GM04504 (cell line): ENCODE measurements at places on chromosomes 7 and 10.

DNA sequence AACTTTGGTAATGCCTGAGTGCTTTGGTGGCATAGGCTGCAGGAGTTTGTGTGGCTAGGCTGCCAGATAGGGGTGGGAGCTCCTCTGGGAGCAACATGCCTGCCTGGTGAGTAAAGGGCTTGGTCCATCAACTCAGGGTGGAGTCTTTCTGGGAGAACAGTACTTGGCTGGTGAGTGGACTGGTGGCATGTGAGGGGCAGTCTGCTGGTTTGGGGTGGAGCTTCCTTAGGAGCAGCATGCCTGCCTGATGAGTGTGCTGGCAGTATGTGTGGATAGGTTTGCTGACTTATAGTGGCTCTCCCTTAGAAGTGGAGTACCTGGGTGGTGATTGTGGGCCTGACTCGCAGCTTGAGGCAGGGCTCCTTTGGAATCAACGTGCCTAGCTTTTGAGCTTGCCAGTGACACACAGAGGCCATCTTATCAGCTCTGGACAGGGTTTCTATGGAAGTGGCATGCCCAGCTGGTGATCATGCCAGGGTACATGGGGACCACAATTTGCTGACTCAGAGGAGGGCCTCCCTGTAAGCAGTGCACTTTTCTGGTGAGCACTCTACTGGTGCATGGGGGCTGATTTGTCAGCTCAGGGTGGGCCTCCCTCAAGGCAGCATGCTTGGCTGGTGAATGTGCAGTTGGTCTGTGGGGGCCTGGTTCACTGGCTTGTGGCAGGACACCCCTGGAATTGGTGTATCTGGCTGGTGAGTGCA, 35.0 kb upstream of the SRI start:
- DNase-seq, result no peak

DNA sequence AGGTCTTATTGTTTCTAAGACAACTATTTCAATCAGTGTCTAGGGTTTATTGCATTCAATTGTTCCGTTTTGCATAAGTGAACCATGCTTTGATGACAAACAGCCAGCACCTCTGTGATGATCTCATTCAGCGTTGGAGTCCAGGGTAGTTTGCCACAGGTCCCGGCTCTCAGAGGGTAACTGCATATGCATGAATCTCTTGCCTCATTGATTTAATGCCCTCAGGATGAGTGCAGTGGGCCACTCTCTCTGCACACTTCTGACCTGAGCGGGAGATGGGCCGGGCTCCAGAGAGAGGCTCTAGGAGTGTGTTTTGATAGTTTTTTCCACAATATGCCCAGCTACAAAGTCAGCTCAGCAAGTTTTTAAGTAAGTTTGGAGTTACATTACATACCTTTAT, 83.9 kb downstream of the HECW1 start:
- no peak for DNase-seq

DNA sequence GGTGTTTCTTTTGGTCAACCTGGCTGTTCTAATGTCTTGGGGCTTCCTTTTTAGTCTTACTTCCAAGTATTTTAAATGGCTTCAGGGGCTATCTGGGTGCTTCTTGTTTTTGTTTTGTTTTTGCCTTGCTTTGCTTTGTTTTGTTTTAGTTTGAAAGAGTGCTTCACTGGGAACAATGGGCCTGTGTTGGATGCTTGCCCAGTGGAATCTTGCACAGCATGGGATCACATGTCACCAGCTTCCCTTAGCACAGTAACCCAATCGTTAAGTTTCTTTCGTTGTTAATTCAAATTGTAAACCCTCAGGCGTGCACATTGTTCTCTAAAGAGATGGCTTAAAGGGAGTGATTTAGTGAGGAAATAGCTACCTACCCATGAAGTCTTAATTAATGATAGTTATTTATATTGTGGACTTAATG, 8.9 kb downstream of the COL17A1 start:
- no peak for DNase-seq

DNA sequence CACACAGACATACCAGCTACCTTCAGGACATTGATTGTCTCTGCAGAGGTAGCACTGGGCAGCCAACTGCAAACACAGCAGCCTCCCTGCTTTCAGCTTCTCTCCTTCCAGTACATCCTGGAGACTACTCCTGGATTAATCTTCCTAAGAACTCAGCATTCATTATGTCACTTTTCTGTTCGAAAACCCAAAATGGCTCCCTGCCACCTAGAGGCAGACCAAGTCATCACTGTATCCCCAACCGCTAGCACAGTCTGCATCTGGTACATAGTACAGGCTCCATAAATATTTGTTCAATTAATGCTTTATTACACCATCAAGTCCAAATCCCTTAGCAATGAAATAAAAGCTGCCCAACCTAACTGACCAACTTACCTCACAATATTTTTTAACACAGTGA, 5.0 kb upstream of the SEC31B start:
- DNase-seq, result no peak

DNA sequence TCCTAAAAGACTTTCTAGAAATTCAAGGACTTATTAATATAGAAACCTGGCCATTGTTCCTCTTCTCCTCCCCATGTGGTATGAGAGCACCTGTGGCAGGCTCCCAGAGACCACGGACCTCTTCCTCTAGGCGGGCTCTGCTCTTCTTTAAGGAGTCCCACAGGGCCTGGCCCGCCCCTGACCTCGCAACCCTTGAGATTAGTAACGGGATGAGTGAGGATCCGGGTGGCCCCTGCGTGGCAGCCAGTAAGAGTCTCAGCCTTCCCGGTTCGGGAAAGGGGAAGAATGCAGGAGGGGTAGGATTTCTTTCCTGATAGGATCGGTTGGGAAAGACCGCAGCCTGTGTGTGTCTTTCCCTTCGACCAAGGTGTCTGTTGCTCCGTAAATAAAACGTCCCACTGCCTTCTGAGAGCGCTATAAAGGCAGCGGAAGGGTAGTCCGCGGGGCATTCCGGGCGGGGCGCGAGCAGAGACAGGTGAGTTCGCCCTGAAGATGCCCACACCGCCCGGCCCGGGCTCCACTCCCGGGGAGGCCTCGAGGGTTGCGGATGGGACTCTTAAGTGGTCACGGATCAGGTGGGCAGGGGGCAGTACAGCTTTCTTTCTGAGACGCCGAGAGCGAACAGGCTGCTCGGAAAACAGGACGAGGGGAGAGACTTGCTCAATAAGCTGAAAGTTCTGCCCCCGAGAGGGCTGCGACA, at the start of gene SLC26A4:
SLC26A4 (plus strand) TSS at position 448 of the 700 bp plus-strand sequence. CDS start 814 bp downstream, outside the sequence.
- DNase-seq, result no peak
